ENCODE measurements at places on chromosomes 4 and X. TPM values are rescaled to one million over a fixed set of nuclear protein-coding genes. Genes with fewer than 3 reads are reported as not detected.

GRCh38 chrX:11437642-11438379 is 144.6 kb downstream of the AMELX start:
- no peaks in the 10 kb centered on the region for H3K36me3 ChIP-seq
- peaks cover 23% of the 10 kb centered on the region for H3K27me3 ChIP-seq
- DNase-seq, result no peak
- H3K4me3 ChIP-seq, result no peak overlapping the region

- no peaks in the 10 kb centered on the region for H3K36me3 ChIP-seq
- H3K4me3 ChIP-seq, result peak overlapping the region; percentile 34
- no peak overlapping the region for H3K27ac ChIP-seq
- no peak for DNase-seq
- no peaks in the 10 kb centered on the region for H3K27me3 ChIP-seq
Measured at GRCh38 chr4:21949073-21949457, 493 bp upstream of the KCNIP4 start.

- no peak overlapping the region for H3K4me3 ChIP-seq
- no peaks in the 10 kb centered on the region for H3K4me1 ChIP-seq
- no peaks in the 10 kb centered on the region for H3K27me3 ChIP-seq
- H3K36me3 ChIP-seq, result no peaks in the 10 kb centered on the region
- no peak for DNase-seq
- H3K27ac ChIP-seq, result no peak overlapping the region
Measured at GRCh38 chr4:48133669-48134068, 381 bp downstream of the TXK start.

The PCDH19 gene
- 2.6 TPM for total RNA-seq

DNA sequence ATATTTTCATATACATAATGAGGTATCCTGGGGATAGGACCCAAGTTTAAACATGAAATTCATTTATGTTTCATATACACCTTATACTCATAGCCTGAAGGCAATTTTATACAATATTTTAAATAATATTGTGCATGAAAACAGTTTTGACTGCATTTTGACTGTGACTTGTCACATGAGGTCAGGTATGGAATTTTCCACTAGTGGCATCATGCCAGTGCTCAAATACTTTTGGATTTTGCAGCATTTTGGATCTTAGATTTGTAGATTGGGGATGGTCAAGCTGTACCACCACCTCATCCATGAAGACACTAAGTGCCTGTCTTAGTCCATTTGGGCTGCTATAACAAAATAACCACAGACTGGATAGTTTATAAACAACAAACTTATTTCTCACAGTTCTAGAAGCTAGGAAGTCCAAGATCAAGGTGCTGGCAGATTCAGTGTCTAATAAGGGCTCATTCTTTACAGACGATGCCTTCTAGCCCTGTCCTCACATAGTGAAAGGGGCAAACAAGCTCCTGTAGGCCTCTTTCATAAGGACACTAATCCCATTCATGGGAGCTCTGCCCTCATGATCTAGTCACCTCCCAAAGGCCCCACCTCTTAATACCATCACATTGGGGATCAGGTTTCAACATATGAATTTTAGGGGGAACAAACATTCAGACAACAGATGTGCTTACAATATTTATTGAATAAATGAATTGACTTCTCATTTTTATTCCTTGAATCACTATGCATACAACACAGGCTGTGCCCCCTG is 9.4 kb downstream of the NUDT6 start:
- no peaks in the 10 kb centered on the region for H3K36me3 ChIP-seq
- H3K27me3 ChIP-seq, result no peaks in the 10 kb centered on the region
- no peak for DNase-seq
- no peaks in the 10 kb centered on the region for H3K4me1 ChIP-seq

The LUZP4 gene
- not detected for total RNA-seq

DNA sequence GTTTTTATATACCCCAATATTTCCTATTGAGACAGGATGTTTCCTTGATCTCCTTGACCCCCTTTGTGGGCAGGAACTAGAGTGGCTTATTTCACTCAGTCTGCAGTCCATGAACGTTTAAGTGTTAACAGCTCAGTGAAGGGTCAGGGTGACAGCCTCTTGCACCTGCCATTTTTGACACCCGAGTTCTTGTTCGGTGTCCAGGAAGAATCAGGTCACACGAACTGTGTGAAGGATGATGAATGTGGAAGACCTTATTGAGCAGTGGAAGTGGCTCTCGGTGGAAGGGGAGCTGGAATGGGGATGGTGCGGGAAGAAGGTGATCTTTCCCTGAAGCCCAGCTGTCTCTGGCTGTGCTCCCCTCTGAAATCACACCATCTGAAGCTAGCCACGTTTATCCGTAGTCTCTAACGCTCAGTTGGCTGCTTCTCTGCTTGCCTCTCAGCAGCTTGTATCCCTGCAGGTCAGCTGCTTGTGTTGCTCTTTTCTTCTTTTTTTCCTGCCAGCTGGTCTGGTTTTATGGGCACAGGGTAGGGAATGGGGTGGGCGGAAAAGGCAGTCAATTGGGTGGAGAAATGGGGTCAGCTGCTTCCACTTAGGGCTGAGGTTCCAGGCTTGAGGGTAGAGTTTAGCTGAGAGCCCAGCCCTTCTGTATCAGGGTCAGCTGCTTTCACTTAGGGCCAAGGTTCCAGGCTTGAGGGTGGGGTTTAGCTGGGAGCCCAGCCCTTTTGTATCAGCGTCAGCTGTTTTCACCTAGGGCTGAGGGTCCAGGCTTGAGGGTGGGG is 29.0 kb upstream of the CCNG2 start:
- H3K4me3 ChIP-seq, result no peak overlapping the region
- DNase-seq, result no peak
- no peaks in the 10 kb centered on the region for H3K27me3 ChIP-seq
- no peaks in the 10 kb centered on the region for H3K4me1 ChIP-seq
- no peaks in the 10 kb centered on the region for H3K36me3 ChIP-seq
- H3K27ac ChIP-seq, result no peak overlapping the region

All from breast epithelium (tissue), 4 donors.